Frontal cortex (tissue), 4 donors: ENCODE measurements at places on chromosomes 11 and 22. TPM values are rescaled to one million over a fixed set of nuclear protein-coding genes. Genes with fewer than 3 reads are reported as not detected.

RANBP1 gene
- total RNA-seq = 182 TPM

ADAMTS8 gene
- total RNA-seq = 2.4 TPM

MMP13 gene
- total RNA-seq = not detected

BDNF gene
- total RNA-seq = 12.6 TPM

POU2AF1 gene
- total RNA-seq = not detected

CSNK2A3 gene
- 2.0 TPM for total RNA-seq

SMTNL1 gene
- not detected for total RNA-seq

TOP3B gene
- total RNA-seq = 15.1 TPM

NKAPD1 gene
- 46.9 TPM for total RNA-seq

MS4A4A gene
- total RNA-seq = 2.0 TPM

C11orf42 gene
- total RNA-seq = not detected

SH3BP1 gene
- total RNA-seq = 0.82 TPM

CNGA4 gene
- total RNA-seq = 0.41 TPM

TBX1 gene
- total RNA-seq = not detected

NFAM1 gene
- total RNA-seq = 0.82 TPM

UCP3 gene
- 0.82 TPM for total RNA-seq

OR5AL1 gene
- total RNA-seq = not detected

PHF21B gene
- total RNA-seq = 8.6 TPM

POTEH gene
- total RNA-seq = not detected

PLEKHB1 gene
- 5.3 TPM for total RNA-seq

AMOTL1 gene
- 35.5 TPM for total RNA-seq

OR8A1 gene
- not detected for total RNA-seq

CCDC73 gene
- total RNA-seq = not detected

GAS2 gene
- total RNA-seq = 8.6 TPM

ANGPTL5 gene
- total RNA-seq = 0.41 TPM

YAP1 gene
- total RNA-seq = 11.0 TPM

API5 gene
- 99.9 TPM for total RNA-seq

BEST1 gene
- total RNA-seq = 1.6 TPM

ENTHD1 gene
- under 0.01 TPM for total RNA-seq

SLC22A8 gene
- total RNA-seq = 1.2 TPM

TRIM66 gene
- total RNA-seq = 2.9 TPM

NCR3LG1 gene
- total RNA-seq = 10.2 TPM

SRPRA gene
- total RNA-seq = 6.9 TPM

C11orf91 gene
- not detected for total RNA-seq

FOSL1 gene
- not detected for total RNA-seq

SEC14L3 gene
- total RNA-seq = not detected

PANX1 gene
- 192 TPM for total RNA-seq

CD3D gene
- not detected for total RNA-seq

MOGAT2 gene
- not detected for total RNA-seq

MFNG gene
- 1.6 TPM for total RNA-seq

ZNF280B gene
- 4.1 TPM for total RNA-seq

GRIK4 gene
- 3.3 TPM for total RNA-seq

BTG4 gene
- not detected for total RNA-seq

YPEL4 gene
- total RNA-seq = 5.3 TPM

CD3E gene
- total RNA-seq = not detected

TECTA gene
- total RNA-seq = 2.0 TPM

KRTAP5-10 gene
- total RNA-seq = not detected

ASRGL1 gene
- 33.4 TPM for total RNA-seq

NEFH gene
- total RNA-seq = 0.41 TPM
